Gastroesophageal sphincter (tissue), 4 donors: ENCODE measurements at places on chromosomes 11 and 22.

DNA sequence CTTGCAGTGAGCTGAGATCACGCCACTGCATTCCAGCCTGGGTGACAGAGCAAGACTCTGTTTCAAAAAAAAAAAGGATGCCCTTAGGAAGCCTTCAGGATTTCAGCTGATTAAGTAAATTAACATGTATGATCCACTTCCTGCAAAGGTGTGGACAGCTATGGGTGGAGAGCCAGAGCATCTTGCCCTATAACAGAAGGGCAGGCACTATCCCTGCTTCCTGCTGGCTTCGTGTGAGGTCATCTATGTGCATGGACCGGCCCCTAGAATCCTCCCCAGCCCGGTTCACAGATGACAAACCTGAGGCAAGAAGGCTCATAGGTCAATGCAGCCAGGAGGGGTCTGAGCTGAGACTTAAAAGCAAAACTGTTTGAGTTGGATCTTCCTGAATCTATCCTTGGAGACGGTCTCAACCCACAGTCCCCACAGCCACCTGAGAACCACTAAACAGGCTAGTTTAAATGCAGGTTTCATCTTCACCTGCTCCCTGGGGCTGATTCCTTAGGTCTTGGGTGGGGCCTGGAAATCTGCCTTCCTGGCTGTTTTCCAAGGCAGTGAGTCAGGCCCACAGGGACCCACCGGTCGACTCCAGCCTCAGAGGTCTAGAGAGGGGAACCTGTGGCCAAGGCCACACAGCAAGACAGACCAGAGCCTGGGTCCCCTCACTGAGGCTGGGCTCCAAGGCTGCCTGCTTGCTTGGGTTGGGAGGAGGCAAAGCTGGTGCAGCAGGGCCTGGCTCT, 55.2 kb upstream of the MPEG1 start:
- H3K27me3 ChIP-seq, result no peaks in the 10 kb centered on the region
- ATAC-seq, result no peak
- no peaks in the 10 kb centered on the region for H3K4me1 ChIP-seq

DNA sequence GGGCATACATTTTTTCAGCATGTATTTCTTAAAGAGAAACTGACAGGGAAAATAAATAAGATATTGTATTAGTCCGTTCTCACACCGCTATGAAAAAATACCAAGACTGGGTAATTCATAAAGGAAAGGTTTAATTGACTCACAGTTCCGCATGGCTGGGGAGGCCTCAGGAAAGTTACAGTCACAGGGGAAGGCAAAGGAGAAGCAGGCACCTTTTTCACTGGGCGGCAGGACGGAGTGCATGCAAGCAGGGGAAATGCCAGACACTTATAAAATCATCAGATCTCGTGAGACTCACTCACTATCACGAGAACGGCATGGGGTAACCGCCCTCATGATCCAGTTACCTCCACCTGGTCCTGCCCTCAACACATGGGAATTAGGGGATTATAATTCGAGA, 44.2 kb downstream of the PPFIA1 start:
- no peak overlapping the region for H3K4me3 ChIP-seq
- H3K36me3 ChIP-seq, result no peaks in the 10 kb centered on the region
- ATAC-seq, result no peak
- H3K27me3 ChIP-seq, result no peaks in the 10 kb centered on the region
- no peak overlapping the region for H3K27ac ChIP-seq

GRCh38 chr11:128467610-128468041, 119.7 kb downstream of the ETS1 start:
- H3K4me1 ChIP-seq, result peaks cover 89% of the 10 kb centered on the region
- H3K27me3 ChIP-seq, result no peaks in the 10 kb centered on the region
- ATAC-seq, result peak; percentile 74
- H3K27ac ChIP-seq, result peak overlapping the region; percentile 68
- no peaks in the 10 kb centered on the region for H3K36me3 ChIP-seq

DNA sequence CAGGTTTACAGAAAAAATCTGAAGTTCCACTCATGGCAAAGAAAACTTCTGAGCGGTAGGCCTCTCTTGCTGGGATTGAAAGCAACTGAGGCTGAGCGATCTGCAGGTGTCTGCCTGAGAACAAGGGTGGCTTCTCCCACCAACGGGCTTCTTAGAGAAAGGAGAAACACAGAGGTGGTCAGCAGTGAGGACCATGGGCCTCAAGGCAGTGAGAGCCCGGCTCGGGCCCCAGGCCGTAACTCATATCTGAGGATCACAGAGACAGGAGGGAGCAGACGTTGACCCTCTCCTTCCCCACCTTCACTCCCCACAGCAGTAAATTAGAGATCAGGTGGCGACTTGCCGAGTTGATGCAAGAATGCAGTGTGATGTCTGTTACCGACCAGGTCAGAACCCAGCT, 50.9 kb upstream of the RTL6 start:
- no peak overlapping the region for H3K4me3 ChIP-seq
- no peak for ATAC-seq
- H3K27ac ChIP-seq, result no peak overlapping the region

- no peaks in the 10 kb centered on the region for H3K27me3 ChIP-seq
- ATAC-seq, result no peak
- no peaks in the 10 kb centered on the region for H3K4me1 ChIP-seq
Measured at GRCh38 chr22:26576026-26576680, 13.8 kb downstream of the TPST2 start.

GRCh38 chr22:38299770-38300102, 17.5 kb downstream of the CSNK1E start:
- peaks cover 54% of the 10 kb centered on the region for H3K4me1 ChIP-seq
- H3K27me3 ChIP-seq, result no peaks in the 10 kb centered on the region
- ATAC-seq, result no peak
- H3K27ac ChIP-seq, result no peak overlapping the region
- no peaks in the 10 kb centered on the region for H3K36me3 ChIP-seq

DNA sequence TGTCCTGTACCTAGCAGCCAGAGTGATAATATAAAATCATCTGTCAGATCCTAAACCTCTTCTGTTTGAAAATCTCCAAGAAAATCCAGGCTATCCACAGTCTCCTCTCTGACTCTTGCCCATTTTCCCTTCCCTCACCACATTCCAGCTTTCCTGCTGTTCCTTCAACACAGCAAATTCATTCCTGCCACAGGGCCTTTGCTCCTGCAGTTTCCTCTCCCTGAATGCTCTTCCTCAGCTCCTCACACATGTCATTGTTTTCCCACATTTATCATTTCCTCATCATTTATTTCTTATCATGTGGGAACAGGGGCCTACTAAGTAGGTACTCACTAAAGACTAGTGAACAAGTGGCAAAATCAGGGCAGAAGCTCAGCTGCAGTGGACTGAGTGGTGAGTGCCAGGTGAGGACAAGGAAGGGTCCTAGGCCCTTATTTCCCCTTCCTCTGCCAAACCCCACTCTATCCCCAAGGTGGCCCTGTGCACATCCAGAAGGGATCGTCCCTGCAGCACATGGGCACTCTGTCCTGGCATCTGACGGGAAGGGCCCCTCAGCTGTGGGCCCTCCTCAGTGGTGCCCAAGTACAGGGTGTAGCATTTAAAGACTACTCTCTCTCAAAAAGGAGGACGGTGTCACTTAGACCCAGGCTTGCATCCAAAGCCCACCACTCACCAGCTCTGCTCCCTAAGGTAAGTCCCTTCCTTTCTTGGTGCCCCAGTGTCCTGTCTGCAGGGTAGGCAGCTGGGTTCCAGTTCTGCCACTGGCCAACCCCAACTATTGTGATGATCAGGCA, 2.0 kb downstream of the LRRC32 start:
- no peak for ATAC-seq
- H3K27me3 ChIP-seq, result peaks cover 28% of the 10 kb centered on the region
- peaks cover 5% of the 10 kb centered on the region for H3K36me3 ChIP-seq

DNA sequence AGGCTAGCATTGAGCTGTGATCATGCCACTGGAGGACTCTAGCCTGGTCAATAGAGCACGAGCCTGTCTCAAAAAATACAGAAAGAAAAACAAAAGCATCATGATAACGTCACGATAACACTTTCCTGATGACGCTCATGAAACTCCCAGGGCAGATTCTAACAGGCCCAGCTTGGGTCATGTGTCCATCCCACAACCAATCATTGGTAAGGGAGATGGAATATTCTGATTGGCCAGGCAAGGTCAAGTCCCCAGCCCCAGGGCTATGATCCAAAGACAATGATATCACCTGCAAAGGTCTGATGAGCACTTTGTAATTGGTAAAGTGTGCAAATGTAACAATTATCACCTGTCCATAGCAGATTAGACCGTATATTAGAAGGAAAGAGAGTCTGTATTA, 21.5 kb upstream of the DDX6 start:
- H3K27me3 ChIP-seq, result no peaks in the 10 kb centered on the region
- H3K36me3 ChIP-seq, result no peaks in the 10 kb centered on the region
- no peak overlapping the region for H3K27ac ChIP-seq

GRCh38 chr22:26534171-26534855, 22.0 kb upstream of the TFIP11 start:
- H3K27ac ChIP-seq, result no peak overlapping the region
- H3K27me3 ChIP-seq, result no peaks in the 10 kb centered on the region
- H3K36me3 ChIP-seq, result peaks cover 51% of the 10 kb centered on the region
- ATAC-seq, result no peak

GRCh38 chr11:7511401-7511800, 2.4 kb upstream of the PPFIBP2 start:
- H3K4me1 ChIP-seq, result no peaks in the 10 kb centered on the region
- H3K36me3 ChIP-seq, result no peaks in the 10 kb centered on the region
- ATAC-seq, result no peak
- no peaks in the 10 kb centered on the region for H3K27me3 ChIP-seq
